ENCODE measurements at places on chromosomes 2 and 18.

- no peak for DNase-seq
These were observed 2.7 kb upstream of the LCT start for GRCh38 chr2:135839713-135840112.

DNA sequence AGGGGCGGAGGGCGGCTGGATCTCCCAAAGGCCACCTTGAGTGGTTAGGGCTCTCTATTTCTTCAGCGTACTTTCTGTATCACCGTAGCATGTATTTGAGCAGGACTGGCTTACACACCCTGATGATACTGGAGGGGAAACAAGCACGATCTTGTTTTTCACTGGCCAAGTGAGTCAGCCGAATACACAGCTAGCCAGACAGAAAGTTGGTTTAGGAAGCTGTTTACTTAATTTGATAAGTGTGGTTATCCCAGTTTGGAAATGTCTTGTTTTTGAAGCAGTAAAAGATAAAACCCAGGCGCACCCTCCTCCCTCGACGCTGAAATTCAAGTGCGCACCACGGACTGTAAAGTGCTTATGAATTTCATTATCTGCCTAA lies 582 bp downstream of the RIOK3 start:
- no peak for DNase-seq

DNA sequence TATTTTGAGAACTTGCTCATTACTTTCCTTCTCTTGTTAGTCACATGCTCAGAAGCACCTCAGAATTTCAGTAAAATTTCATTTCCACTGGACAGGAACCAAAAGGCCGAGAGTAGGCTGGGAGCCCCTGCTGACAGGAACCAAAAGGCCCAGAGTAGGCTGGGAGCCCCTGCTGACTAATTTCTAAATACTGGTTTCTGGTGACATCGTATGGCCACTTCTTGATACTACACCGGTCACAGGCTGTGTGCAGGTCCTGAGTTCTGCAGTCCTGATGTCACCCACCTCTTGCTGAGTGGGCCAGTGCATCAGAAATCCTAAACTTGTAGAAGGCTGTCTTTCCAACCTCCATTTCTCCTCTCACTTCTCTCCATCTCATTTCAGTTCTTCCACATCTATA lies 17.7 kb upstream of the EN1 start:
- DNase-seq = no peak

- peak; percentile 69 for DNase-seq
These were observed 56.8 kb downstream of the SRD5A2 start for GRCh38 chr2:31523871-31524492.

- no peak for DNase-seq
These were observed 110.1 kb upstream of the SULT1C3 start for GRCh38 chr2:108129636-108130035.

GRCh38 chr2:162458240-162458639 lies 114.3 kb downstream of the GCA start:
- DNase-seq = no peak

DNA sequence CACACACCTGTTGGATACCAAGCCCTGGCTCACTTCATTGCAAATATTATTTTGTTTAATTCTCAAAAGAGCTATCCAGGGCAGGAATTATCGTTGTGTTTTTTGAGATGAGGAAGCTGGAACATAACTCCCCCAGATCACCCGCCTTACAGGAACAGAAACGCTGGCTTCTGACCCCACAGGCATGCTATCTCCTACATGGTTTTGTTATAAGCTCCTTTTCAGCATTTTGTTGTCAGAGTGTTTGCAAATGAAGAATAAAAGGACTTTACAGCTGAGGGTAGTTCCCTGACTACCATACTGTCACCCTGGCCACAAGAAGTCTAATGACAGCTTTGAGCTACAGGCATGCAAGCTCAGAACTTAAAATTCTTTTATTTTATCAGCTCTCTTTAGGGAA lies 62.0 kb upstream of the MRPS9 start:
- DNase-seq = no peak

GRCh38 chr2:71299507-71299906 lies 32.1 kb upstream of the ZNF638 start:
- DNase-seq = peak; percentile 13

GRCh38 chr2:39975476-39976020 lies 196.5 kb upstream of the THUMPD2 start:
- no peak for DNase-seq

DNA sequence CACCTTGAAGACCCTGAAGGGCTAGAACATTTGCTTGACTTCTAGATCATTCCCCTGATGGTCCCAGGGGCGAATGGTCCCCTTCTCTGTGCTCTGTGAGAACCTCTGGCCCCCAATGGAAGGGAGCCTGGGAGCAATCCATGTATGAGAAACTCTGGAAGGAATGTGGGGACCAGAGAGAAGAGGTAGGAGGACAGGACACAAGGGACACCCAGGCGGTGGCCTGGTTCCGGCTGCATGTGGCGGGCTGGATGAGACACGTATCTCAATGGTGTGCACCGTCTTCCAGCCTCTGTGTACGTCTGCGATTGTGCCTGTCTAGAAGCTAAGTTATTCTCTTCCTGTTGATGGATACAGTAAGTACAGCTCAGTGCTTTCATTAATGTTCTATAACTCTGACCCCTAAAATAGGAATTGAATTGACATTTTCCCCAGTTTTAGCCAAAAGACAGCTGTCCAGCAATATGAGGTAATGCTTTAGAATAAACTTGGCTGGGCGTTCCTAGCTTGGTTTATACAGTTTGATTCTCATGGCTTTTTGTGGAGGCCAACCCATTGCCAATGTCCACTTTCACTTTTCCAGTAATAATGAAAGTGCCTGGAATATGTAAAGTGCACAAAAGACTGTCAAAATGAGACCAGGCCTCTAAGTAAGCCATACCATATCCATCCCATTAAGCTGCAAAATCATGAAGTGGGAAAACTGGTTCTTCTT lies 30.1 kb upstream of the COPS8 start:
- DNase-seq = no peak

DNA sequence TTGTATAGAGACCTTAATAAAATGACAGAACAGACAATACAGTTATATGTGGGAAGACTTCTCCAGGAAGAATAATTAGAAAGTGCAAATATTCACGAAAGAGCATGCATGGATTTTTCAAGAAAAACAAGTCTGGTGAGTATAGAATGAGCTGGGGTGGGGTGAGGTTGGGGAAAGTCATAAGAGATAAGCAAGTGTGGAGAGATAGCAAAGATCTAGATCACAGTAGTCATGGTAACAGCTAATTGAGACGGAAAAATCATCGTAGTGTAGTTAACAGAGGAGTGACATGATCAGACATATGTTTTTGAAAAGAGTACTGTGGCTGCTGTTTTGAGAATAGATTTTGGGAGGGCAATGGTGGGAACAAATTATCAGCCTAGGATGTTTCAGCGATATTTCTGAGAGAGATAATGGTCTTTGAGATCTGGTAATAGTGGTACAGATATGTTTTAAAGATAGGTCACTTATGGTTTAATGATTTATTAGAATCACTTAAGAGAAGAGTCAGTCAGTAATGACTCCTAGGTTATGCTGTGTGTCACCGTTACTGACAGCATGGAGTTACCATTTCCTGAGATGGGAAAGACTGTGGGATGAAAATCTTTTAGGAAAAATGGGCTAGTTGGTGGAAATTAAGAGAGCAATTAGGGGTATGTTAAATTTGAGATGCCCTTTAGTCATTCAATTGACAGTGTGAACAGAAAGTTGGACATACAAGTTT lies 248.5 kb upstream of the SLC8A1 start:
- no peak for DNase-seq

DNA sequence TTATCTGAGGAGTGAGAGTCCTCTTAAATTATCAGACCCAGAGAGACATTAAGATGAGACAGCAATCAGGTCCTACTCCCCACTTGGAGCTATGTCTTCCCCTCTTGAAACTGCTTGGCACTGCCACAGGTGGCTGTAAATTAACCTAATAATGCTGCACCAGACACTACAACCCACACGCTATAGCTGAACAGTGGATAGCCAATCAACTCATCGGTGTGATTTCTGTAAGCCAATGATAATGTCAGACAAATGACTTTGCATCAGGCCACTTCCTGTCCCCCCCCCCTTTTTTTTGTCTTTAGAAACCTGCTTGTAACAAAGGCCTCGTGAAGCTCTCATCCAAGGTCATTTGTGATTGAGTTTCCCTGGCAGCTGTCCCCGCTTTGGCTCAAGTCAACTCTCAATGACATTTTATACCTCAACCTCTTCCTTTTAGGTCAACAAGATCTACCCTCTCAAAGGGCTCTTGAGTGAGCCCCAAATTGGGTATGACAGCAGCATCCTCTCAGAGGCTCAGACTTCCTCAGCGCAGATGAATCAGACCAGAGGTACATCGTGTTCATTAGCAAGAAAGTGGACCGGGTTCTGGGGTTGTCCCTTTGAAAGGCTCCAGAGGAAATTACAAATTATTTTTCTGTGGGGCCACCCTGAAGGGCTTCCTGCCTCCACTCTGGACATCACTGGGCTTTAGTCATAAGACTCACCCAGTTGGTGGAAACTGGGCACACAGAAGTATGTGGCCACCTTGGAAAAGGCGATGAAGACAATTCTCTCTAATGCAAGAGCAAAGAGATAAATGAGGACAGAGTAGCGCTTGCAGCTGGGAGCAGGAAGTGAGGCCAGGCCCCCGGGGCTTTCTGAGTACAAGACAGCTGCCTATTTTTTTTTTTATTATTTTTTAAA lies 73.6 kb downstream of the COPS8 start:
- no peak for DNase-seq

DNA sequence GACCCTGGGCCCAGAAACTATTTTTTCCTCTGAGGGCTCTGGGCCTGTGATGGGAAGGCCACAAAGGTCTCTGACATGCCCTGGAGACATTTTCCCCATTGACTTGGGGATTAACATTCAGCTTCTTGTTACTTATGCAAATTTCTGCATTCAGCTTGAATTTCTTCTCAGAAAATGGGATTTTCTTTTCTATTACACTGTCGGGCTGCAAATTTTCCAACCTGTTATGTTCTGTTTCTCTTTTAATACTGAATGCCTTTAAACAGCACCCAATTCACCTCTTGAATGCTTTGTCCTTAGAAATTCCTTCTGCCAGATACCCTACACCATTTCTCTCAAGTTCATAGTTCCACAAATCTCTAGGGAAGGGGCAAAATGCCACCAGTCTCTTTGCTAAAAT lies 241.0 kb downstream of the HNMT start:
- DNase-seq = no peak

- DNase-seq = peak; percentile 22
These were observed 10.2 kb downstream of the PROKR1 start for GRCh38 chr2:68653538-68653982.

DNA sequence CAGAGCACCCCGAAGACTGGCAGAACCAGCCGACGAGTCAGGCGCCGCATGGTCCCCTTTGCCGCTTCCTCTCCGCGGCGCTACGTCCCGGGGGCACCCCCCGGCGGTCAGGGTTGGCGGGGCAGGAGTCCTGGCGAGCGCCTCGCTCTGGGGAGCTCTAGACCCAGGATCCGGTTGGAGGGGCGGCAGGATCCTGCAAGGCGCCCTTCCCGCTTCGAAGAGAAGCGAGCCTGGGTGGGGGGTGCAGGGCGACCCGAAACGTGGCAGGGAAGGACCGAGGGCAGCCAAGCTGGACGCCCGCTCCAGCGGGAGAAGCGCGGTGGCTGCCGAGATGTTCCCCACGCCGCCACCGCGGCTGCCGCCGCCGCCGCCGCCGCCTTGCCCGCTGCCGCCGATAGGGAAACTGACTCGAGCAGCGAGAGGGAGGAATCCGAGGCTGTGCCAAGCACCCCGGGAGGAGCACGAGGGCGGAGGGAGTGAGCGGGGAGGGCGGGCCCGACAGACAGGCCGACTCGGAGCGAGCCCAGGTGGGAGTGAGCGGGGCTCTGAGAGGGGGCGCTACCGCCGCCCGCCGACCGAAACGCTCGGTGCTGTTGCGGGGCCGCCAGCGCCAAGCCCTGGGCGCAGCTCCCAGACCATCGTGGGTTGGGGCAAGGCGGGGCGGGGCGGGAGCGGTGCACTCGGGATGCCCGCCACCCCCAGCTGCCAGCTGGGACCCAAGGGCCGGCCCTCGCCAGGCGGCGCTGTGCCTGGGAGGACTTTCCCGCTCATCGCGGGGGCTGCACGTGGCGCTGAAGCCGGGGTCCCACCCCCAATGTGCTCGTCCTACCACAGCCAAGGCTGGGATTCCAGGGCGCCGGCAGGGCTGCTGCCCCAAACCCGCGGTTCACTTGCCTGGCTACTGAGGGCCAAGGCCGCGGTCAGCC lies at the start of gene GALNT14:
TSS of gene GALNT14 (minus strand) at position 404 of the 926 bp plus-strand sequence. CDS start at position 50, 354 bp downstream.
- DNase-seq = peak; percentile 84

DNA sequence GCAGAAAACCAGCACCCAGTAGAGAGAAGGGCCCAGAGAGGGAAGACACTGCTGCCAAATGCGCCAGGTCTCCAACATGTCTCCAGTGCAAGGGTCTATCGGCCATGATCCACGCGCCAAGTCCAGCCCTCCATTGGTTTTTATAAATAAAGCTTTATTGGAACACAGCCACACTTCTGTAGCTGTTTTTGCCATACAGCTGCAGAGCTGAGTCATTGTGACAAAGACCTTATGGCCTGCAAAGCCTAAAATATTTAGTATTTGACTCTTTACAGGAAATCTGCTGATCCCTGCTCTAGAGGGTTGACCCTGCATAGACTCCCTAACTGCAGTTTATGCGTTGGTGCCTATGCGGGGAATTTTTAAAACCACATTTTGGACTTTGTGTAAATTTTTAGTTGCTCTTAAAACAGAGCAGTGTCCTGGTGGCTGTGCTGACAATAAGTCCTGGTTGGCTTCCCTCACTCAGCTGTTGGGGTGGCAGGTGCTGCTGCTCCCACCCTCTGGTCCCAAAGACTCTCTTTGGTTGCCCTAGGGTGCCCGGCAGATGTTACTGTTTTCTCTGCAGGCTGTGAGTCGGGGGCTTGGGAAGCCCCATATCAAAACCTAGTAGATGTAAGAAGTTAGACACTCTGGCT lies 154.9 kb downstream of the CTIF start:
- DNase-seq = no peak

DNA sequence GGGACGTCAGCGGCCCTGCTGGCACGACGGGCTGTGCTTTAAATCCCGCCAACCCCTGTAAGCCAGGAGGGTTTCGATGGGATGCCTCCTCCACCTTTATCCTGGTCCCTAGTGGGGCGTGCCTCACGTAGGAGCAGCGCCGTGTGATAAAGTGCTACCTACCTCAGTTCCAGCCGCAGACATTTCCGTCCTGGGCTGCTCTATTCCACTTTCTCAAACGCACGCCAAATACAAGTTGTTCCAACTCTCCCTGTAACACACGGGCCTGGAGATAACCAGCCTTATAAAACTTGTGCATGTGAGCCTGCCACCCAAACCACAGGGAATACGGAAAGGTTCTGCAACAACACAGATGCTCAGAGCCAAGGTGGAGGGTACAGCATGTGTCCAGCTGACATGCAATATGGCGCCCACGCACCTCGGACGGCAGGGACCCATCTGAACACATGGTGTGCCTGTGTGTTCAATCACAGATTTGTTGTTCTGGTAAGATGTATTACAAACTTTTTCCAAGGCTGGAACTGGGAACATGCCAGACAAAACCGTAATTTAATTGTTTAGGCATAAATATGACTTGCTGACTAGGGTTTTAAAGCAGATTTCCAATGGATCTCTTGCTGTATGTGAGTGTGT lies 47.7 kb downstream of the ZNF516 start:
- no peak for DNase-seq

- no peak for DNase-seq
These were observed 116.2 kb downstream of the ADCYAP1 start for GRCh38 chr18:1020731-1021344.

- DNase-seq = no peak
These were observed 15.0 kb downstream of the RTTN start for GRCh38 chr18:70190529-70190928.

Data from endothelial cell (in vitro differentiated cells).